ENCODE measurements at places on chromosomes 1 and 21.
A peak's percentile ranks its signal among the peaks of the same experiment; 100 is the strongest.

DNA sequence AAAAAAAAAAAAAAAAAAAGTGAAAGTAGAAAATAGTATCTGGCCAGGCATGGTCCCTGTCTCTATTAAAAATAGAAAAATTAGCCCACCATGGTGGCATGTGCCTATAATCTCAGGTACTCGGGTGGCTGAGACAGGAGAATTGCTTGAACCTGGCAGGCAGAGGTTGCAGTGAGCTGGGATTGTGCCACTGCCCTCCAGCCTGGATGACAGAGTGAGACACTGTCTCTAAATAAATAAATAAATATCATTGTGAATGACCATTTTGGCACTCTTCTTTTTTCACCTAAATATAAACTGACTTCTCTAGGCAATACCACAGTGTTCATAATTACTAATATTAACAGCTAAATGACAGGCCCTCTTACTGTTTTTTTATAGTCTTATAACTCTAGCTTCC, 14.5 kb downstream of the ELOA start:
- no peak for DNase-seq

- DNase-seq: no peak
Measured at GRCh38 chr1:196193896-196194559, 414.2 kb downstream of the KCNT2 start.

GRCh38 chr1:226001963-226002666, 3.0 kb upstream of the SDE2 start:
- DNase-seq: peak; percentile 81

DNA sequence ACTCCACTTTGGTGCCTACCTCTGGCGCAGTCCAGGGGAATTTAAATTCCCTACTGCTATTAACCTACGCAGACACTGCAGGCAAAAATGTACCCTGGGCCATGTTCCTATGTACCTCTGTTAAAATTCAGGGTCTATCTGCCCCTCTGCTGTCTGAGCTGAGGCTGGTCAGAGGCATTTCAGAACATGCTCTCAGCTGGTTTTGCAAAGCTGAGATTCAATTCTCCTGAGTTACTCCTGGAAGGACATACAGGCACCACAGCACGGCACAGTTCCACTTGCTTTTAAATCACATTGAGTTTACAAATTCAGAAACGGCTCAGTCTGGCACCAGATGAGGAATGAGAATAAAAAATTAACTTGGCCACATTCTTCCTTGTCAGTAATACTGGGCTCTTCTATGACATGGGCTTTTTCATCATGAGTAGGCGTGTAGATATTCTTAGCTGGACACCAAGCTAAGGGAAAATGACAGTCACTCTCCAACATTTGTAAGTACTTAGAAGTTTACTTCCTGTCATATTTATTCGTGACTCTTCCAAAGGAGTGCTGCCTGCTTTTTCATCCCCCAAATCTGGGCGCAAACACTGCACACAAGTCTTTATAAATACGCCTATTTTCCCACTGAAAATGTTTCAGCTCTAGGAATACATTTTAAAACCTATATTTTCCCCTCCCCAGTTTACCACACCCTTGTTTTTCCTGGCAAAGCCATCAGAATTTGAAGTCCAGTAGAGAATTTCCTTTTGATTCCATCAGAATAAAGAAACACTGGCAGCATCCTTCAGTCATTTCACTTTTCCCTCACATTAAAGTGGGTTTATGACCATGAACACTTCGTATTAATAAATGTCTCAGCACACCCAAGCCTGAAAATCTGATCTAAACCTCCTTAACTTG, 1.9 kb downstream of the C1orf198 start:
- DNase-seq: peak; percentile 78

DNA sequence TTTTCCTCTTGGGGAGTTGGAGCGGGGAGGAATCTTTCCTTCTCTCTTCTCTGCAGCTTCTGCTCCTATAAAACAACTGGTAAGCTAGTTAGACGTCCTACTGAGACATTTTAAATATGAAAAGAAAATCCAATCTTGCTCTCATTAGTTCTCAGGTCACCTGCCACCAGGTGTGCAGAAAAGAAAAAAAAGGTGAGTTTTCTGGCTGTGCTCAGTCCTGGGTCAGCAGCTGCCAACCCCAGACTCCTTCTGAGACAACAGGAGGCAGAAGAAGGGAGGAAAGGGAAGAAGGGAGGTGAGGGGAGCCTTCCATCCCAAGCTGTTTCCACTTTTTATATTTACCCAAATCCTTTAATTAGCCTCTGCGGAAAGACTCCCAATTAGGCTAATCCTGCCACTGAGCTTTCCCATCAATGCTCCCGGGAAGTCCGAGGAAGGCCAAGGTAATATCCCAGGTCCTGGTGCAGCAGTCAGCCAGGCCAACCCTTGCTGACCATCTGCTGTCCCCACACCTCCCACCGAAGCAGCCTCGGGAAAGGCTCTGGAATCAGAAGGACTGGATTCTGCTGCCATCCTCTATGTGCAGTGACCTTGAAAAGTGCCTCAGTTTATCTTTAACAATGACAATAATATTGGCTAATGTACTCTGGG, 33.4 kb downstream of the GLIS1 start:
- DNase-seq: no peak

- no peak for DNase-seq
Measured at GRCh38 chr1:80003250-80003649, 996.7 kb upstream of the ADGRL4 start.

DNA sequence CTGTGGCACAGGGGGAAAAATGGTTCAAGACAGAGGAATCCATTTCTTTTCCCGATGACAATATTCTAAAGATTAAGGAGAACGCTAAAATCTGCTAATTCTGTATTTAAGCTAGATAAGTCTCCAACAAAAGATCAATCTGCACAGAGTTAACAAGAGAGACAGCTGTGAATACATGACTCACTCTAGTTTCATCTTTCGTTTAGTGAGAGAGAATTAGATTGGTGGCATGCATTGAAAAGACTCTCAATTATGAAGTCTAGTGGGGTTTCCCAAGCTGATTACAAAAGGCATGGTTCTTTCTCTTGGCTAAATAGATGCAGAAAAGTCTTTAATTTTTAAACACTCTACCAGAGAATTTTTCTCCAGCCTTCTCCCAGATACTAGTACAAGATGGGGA, 34.4 kb downstream of the CAPN9 start:
- no peak for DNase-seq

DNA sequence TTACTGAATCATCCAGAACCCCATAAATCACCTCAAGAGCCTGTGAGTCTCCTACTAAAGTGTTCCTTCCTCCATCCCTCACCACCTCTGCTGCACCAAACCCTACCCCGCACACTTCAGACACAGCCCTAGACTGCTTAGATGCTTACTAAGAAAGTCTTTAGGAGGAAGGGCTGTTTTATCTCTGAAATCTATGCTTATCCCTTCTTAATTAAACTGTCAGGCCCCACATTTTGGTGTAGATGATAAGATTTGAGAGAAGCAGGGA, 216.8 kb upstream of the SGIP1 start:
- DNase-seq: no peak

GRCh38 chr1:82464362-82465001, 663.7 kb downstream of the ADGRL2 start:
- DNase-seq: no peak

- DNase-seq: peak; percentile 44
Measured at GRCh38 chr1:108316545-108316944, 72.7 kb upstream of the NBPF4 start.

DNA sequence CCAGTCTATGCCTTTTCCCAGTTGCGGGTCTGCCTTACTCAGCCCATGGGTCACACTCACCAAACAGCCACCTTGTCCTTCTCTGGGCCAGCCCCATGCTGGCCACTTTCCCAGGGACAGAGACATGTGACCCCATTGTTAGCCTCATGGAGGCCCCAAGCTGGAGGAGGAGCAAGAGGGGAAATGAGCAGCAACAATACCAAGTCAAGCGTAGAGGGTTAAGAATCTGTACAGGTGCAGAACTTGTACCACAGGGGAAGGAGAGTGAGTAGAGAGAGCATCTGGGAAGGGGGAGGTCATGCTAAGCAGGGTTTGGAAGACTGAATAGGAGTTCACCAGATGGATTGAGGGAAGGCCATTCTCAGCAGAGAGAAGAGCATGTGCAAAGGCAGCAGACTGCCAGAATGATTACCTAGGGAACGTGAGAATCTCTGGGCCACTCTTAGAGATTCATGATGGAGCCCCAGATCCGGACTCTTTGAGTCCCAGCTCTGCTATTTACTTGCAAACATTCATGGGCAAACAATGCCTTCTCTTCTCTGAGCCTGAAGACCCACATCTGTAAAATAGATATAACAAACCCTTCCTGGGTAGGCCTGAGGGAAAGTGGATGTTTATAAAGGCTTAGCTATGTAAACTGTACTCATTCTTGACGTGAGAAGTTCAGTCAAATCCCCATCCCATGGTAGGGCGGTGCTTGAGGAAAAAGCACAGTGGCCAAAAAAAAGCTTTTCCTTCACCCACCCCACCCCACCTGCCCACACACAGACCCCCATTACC, 2.8 kb upstream of the SLC2A1 start:
- no peak for DNase-seq

DNA sequence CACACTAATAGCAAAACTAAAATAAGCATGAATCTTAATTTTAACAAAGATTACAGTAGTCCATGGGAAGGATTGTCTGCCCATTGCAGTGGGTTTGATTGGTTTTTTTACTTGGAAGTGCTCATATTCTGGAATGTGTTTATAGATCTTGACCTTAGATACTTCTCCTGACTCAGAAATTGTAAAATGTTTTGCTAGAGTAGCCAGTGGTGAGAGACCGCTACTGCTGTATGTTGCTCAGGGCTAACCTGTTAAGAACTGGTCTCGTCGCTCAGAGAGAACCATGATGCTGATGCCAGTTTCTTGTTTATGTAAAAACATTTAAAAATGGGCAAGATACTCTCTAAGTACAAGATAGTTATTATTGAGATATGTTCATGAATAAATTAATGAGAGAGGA, 99.9 kb downstream of the ROR1 start:
- peak; percentile 57 for DNase-seq

GRCh38 chr1:229363723-229364122, 20.9 kb upstream of the CCSAP start:
- DNase-seq: no peak

GRCh38 chr1:182143825-182144645, 82.5 kb upstream of the ZNF648 start:
- DNase-seq: peak; percentile 86

DNA sequence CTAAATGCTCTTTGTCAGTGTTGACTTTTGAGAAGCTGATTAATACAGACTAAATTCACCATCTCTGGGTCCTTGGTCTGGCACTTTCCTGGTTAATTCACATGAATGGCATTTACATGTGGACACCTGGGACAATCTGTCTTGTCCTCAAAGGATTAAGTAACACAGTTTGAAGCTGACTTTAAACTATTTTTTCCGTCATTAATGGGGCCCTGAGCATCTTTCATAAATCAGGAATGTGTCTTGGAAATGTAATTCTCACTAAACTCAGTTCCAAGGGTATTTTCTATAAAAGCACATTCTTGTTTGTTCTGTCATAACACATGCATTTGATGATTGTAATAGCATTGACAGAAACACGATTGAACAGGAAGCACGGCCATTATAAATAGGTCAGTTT, 26.7 kb upstream of the NBL1 start:
- DNase-seq: peak; percentile 29

GRCh38 chr1:190102757-190103326, 374.8 kb downstream of the BRINP3 start:
- no peak for DNase-seq

GRCh38 chr21:45259206-45259840, 28.4 kb downstream of the POFUT2 start:
- DNase-seq: no peak

DNA sequence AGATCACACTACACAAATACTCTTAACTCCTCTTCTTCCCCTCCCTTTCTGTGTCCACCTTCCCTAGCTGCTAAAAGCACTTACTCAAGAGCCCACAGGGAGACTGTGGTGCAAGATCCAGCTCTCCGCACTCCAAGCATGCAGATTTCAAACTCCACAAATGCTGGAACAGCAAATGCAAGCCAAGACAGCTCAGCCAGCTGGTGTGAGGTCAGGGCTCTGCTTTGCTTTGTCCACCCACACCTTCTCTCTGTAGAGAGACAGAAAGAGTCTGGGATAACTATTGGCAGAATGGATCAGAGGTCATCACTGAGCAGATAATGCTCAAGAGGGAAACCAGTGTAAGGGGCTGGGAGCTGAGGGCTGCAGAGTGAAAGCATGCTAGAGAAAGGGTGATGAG, 45.2 kb upstream of the DPT start:
- peak; percentile 70 for DNase-seq
